NCI-H524 (cell line): ENCODE measurements at places on chromosomes 7 and 10.

- DNase-seq: no peak
These were observed 45.2 kb downstream of the PYROXD2 start for GRCh38 chr10:98369801-98370200.

GRCh38 chr7:98795741-98796493 lies 73.9 kb downstream of the TMEM130 start:
- DNase-seq: no peak

DNA sequence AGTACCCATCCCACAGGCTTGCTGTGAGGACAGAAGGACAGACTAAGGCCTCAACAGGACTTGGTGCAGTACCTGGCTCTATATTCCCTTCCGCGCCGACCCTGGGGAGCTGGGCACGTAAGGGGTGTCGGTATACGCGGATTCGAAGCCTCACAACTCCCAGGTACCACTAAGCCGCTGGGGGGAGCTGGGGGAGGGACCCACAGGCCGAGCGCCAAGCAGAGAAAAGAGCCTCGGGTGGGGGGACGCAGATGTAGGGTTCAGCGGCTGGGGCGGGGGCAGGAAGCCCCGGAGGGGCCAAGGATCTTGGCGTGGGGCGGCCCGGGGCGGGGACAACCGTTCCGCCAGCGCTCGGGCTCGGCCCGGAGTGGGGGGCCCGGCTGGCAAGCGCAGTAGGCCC lies 126.4 kb upstream of the ZNF746 start:
- peak; percentile 34 for DNase-seq

DNA sequence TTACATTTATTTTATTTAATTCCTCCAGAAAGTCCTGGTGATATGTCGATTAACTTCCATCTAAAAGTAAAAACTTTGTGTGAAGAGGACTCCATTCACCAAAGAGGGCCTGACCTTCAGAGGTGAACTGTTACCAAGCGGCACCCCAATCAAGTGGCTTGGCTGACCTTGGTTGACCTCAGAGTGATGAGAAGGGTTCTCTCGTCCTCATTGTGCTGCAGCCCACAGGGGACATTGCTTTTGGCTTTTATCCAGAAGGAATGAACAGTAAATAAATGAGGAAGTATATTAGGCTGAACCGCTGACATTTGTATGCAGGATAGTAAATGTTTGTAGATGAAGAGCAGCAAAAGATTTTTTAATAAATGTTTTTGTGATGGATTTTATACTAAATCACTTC lies 172.4 kb upstream of the MKI67 start:
- DNase-seq: no peak

GRCh38 chr7:28360739-28361138 lies 51.6 kb upstream of the CREB5 start:
- no peak for DNase-seq

DNA sequence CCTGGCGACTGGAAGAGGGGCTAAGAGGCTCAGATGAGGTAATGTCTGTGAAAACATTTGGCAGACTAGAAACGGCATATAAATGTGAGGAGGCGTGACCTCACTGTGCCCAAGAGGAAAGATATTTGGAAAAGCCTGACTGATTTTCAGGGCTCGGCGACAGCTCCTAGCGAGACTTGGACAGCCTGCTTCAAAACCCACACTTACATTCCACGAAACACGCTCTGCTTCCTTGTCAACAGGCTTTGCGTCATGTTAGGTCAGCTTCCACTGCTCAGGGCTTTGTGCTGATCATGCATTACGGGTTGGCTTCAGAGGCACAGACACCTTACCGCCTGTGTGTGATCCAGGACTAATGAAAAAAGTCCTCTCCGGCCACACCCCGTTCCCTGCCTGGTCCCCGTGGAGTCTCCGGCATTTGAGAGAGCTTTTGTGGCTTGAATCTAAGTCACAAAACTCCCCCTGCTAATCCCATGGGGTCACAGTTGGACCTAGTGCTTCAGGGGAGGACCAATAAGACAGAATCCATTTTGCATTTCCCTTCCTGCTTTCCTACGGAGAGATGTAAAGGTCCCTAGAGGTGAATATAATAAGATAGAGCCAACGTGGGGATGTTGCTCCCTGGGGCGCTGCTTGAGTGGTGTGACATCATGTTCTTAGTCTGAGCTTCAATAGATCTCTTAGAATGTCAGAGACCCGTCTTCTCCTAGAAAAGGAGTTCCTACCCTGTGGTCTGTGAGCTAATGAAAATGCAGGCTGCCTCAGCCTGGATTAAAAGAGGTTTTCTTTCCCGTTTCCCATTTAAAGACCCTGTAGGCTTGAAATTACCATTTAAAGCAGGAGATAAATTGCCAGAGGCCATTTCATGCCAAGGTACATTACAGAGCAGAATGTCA lies 25.5 kb downstream of the FGFBP3 start:
- DNase-seq: no peak

GRCh38 chr10:2913474-2913873 lies 153.9 kb upstream of the PFKP start:
- no peak for DNase-seq

DNA sequence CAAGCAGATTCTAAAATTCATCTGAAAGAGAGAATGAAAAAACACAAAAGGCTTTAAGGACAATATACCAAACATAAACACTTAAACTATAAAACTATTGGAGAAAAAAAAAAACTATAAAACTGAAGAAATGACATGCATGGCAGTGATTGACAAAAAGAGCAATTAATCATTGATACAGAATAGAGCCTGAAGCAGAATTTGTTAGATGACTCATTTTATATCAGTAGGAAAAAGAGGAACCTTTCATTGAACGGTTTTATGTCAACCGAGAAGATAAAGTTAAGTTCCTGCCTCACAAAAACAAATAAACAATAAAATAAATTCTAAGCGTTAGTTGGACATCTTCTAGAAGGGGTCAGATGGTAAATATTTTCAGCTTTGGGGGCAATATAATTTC lies 23.3 kb downstream of the NPY start:
- no peak for DNase-seq

GRCh38 chr7:80429181-80429580 lies 82.7 kb downstream of the GNAT3 start:
- no peak for DNase-seq

GRCh38 chr10:75978213-75978612 lies 546.8 kb downstream of the LRMDA start:
- DNase-seq: no peak

- DNase-seq: no peak
These were observed 66.0 kb downstream of the SRPK2 start for GRCh38 chr7:105322655-105323277.
